ENCODE measurements at places on chromosomes 12 and 14.
A peak's percentile ranks its signal among the peaks of the same experiment; 100 is the strongest.

DNA sequence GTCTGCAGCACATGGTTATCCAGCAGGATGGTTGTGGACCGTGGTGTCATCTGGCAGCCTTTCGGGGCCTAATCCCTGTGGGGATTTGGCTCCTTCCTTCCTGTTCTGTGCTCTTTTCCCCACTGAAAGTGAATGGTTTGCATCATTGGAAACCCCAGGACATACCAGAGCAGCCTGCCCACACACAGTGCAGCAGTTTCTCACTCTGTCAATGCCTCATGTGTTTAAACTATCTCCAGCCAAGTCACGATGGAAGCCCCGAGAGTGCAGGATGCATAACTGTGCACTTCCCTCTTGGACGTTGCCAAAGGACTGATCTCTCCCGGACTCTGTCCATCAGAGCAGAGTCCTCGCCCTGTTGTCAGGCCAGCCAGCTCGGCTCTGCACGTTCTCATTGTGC is 29.0 kb upstream of the AMN start:
- no peak for DNase-seq

GRCh38 chr14:101134851-101135433 is 231.4 kb upstream of the RTL1 start:
- DNase-seq = no peak

DNA sequence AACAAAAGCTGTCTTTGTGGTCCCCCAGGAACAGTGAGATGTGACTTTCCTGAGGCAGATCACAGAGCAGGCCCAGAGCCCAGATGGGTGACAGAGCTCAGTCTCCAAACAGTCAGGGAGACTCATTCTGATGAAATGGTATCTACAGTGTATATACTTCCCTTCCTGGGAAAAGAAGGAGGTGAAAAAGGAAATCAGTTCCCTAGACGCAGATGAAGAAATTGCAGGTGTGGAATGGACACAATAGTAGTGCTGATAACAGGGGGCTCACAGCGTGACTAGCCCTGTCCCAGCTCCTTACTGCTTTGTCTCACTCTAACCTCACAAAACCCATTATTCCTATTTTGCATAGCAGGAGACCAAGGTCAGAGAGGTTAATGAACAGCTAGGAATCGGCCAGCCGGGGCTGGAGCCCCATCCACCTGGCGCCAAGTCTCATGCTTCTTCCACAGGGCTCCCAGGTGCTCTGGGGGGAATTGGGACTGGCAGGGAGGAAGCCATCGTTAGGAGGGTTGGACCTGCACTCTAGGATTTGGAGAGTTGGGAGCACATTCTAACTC is 11.9 kb downstream of the KCNH3 start:
- no peak for DNase-seq

DNA sequence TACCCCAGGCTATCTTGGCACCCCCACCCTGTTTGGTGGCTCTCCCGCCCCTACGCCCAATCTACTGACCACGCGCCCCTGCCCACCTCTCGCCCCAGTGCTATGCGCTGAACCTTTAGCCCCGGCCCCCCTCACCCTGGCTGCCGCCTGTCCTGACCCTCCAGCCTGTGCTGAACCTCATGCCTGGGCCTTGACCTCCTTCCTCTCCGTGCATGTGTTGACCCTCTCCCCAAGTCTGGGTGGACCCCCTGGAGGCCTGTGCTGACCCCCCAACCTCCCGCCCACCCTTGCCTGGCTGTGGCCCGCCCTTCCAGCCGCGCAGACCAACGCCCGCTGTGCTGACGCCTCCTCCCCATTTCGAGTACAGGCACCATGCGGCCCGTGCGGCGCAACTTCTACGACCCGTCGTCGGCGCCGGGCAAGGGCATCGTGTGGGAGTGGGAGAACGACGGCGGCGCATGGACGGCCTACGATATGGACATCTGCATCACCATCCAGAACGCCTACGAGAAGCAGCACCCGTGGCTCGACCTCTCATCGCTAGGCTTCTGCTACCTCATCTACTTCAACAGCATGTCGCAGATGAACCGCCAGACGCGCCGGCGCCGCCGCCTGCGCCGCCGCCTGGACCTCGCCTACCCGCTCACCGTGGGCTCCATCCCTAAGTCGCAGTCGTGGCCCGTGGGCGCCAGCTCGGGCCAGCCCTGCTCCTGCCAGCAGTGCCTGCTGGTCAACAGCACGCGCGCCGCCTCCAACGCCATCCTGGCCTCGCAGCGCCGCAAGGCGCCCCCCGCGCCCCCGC is 20.7 kb downstream of the DTX1 start:
- DNase-seq = no peak

GRCh38 chr12:115574826-115575225 is 702.7 kb downstream of the MED13L start:
- DNase-seq = no peak

DNA sequence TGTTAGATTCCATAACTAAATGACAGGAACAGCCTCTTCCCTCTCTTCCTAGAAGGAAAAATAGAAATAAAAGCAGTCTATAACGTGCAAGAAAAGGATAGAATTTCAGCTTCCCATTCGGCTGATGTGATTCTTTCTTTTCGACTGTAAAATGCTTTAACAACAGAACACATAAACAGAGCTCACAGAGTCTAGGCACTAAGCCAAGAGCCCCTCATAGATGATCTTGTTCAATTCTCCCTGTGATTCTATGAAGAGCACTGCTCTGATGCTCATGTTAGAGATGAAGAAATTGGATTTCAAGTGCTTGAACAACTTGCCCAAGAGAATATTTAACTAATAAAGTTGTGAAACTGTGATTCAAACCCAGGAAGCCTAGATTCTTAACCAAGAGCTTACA is 232.7 kb downstream of the RPAP3 start:
- DNase-seq = no peak

DNA sequence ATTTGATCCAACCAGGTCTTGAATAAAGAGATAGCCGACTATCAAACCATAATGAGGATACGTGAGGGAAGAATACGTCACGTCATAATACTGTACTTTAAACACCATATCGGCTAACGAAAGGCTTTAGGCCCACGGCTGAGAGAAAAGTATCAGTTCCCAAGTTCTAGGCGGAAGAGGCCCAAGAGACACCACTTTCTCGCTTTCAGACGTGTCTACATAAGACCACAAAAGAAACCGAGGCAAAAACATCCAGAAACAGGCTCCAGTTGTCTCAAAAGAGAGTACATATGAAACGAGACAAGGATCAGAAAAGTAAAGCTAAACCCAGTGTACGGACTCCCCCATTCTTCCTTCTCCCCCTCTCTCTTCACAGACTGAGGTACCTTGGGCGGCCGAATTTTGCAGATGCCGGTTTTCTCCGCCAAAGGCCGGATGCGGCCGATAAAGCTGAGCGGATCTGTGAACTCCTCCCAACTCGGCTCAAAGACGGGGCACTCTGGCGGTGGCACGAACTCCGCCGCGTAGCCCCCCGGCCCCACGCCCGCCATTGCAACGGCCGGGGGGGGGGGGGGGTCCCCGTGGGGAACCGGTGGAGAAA is 479 bp downstream of the KDM5A start:
- peak; percentile 32 for DNase-seq

DNA sequence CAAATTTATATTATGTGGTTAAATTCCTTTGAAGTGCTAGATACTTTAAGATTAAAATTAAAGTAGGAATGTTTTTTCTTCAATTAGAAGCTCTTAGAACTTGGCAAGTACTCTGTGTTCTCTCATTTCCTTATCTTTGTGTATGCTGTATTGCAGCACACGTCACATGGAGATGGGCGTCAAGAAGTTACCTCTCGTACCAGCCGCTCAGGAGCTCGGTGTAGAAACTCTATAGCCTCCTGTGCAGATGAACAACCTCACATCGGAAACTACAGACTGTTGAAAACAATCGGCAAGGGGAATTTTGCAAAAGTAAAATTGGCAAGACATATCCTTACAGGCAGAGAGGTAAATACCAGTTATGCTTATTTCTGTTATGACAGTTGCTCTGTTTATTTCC is 19.7 kb downstream of the MARK3 start:
- DNase-seq = no peak

DNA sequence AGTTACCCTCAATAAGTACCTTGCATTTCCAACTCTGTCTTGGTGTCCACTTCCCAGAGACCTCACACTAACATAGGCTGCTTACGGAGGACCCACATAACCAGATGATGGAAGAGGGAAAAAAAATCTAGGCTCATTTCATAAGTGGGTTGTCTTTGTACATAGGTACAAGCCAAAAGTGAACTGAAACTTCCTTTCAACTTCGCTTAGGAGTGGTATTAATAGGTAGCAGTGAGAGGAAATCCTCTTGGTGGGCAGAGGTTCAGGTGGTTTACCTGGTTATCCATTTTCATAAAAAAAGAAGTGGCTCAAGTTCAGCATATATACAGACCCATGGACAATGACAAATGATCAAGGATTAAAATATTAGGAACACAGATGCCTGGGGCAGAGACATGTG is 35.8 kb upstream of the RNU6-7 start:
- DNase-seq = no peak

GRCh38 chr14:75515629-75515996 is 6.7 kb upstream of the BATF start:
- DNase-seq = no peak

DNA sequence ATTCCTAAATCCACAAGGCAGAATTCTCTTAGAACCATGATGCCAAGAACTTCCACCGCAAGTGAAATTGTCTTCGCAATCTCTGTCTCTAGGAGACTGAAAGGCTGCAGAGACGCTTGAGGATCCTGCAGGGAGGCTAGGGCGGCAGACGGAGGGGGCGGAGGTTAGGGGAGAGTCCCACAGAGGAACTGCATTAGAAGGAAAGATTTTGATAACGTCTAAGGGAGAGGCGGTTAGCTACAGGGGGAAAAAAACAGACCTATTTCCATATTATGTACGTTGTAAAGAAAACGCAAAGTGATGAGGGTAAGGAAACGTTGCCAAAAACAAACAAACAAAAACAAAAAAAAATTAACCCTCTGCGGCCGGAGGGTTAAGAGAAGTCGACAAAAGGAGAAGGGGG is 595 bp downstream of the KLHL28 start:
- peak; percentile 72 for DNase-seq

DNA sequence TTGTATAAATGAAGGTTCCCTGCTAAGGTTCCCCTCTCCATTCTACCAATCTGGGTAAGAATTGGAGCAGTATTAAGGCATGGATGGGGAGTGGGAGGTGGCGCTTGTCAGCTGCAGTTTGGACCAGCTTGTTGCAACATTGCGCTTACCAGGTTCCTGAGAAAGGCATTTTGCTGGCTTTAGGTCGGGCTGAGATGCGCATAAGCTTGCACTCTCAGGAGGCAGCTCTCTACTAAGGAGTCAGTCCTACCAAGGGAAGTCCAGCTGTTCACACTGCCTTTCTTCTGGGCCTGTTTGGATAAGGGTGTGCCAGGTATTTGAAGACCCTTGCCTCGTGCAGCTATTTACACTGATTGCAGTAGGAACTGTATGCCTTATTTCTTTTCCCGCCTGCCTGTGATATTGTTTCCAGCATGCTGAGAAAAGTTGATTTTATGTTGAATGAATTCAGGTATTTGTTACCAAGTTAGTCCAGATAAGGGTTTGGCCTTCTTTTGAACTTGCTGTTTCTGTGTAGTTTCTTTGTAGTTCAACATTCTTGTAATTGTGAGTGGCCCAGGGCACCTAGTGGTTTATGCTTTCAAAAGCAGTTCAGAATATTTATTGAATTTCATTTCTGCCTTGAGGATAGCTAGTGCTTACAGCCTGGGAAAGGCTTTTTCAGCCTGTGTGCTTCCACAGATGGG is 2.6 kb downstream of the MLEC start:
- no peak for DNase-seq

- DNase-seq = no peak
Observed at GRCh38 chr12:100185361-100185894, 15.2 kb upstream of the ACTR6 start.

DNA sequence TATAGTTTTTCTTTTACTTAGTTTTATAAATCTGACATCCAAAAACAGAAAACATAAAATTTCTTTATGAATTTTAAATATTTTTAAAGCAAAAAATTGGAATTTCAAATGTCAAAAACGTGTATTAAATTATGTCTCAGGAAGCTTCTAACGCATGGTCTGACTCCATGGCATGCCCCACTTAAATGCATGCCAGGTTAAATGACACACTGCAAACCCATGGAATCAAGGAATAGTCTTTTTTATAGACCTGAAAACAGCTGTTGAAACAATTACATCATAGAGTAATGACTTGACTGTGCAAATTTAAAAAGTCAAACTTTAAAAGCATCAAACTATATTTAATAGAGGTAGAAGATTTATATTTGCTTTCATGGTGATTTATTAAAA is 96.1 kb upstream of the DACT1 start:
- no peak for DNase-seq

All from stimulated activated CD4-positive, alpha-beta T cell treated with anti-CD3 and anti-CD28 coated beads, Interleukin-4, amount 100 ng/mL, for 24 hours (primary cell).